ENCODE measurements at places on chromosomes 4 and X.

DNA sequence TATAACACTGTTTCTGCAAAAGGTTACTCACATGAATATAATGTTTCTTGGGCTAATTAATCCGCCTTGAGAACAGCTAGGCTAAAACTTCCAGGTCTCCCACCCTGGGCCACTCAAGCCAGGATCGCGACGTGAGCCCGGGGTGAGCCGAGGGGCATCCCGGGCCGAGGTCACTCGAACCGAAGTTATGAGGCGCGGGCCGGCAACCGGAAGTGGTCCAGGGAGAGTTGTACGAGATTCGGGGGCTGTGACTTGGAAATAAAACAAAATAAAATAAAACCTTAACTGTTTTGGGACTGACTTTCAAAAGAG lies 317 bp downstream of the CMC4 start:
- no peak for DNase-seq

DNA sequence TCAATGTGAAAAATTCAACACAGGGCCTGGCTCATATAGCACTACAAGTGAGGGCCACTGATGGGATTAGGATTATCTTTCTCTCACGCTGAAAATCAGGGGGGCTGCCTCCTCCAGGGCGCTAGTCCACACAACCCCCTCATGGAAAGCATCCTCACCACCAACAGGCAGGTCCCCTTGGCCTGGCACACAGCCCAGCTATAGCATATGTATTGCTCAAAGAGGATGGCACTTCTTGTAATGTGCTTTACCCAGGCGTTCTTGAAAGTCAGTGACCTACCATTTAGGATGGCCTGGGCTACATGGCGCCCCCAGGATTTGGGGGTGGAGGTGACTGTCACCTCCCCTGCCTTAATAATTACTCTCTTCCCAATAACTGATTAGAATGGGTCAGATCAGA lies 71.0 kb upstream of the LSM6 start:
- no peak for DNase-seq

DNA sequence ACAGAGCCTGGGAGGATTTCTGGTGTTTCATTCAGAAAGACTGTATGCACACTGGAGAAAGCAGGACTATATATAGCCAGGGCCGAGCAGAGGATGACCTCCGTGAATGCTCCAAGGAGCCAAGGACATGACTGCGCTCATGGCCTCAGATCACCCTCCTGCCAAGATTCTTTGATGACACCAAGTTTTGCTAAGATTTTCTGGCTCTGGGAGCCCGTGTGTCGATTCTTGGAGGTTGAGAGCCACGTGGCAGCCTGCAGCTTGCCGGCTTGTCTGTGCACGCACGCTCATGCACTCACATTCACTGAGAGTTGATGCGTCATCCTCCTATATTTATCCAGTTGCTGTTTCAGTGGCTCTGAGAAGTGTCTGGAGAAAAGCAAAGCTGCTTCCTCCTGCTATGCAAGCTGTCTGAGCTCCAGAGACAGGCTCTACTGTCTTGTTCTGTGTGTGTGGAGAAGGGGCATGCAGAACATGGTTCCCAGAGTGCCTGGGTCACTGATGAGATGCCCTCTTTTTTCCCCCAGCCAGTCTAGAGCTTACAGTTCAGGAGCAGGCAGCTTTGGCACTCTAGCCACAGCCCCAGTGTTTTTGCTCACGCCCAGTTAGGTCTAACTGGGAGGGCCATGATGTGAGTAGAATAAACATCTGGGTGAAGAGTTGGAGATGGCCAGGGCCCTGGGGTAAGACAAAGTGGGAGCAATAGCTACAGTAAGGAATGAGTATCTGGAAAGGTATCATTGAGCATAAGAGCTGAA lies 64.9 kb upstream of the SCOC start:
- peak; percentile 39 for DNase-seq

- DNase-seq = no peak
Measured at GRCh38 chr4:138978600-138978999, 37.0 kb upstream of the NOCT start.
